Aorta (tissue), 5 donors: ENCODE measurements at places on chromosomes 12 and 14.
A peak's percentile ranks its signal among the peaks of the same experiment; 100 is the strongest.

GRCh38 chr14:30915596-30915995 lies 41.2 kb downstream of the COCH start:
- H3K4me3 ChIP-seq = no peak overlapping the region
- H3K27me3 ChIP-seq = no peaks in the 10 kb centered on the region
- no peak for DNase-seq
- H3K36me3 ChIP-seq = no peaks in the 10 kb centered on the region
- no peak overlapping the region for H3K27ac ChIP-seq

DNA sequence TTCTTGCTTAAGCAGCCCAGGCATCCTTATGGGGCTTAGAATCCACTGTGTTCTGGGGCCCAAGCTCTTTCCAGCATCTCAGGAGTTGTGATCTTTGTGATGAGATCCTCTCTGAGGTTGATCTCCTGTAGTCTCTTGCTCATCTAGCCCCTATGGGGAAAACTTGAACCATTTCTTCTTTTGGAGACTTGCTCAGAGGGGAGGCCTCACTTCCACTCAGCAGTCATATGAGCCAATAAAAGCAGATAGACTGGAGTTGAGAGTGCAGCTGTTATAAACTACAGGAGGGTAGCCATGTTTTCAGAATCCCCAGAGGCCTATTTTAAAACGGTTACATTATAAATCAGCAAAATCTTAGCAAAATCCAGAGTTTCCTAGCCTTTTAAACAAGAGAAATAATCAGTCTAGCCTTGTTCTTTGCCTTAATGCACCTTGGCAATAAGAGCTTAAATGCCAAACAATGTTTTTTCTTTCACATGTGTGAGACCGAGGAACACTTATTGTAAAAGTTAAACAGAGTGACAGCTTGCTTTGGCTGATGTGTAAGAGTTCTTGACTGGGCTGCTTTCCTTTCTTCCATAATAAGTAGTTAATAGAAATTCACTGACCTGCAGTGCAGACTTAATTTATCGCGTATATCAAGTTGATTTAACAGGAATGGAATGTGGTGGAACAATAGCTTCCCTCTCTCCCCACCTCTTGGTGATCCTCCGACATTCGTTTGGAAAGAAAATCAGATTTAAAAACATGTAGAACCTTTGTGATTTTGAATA lies 168.3 kb downstream of the NEDD1 start:
- H3K36me3 ChIP-seq = no peaks in the 10 kb centered on the region
- no peak for DNase-seq
- no peaks in the 10 kb centered on the region for H3K27me3 ChIP-seq
- peaks cover 3% of the 10 kb centered on the region for H3K4me1 ChIP-seq
- no peak overlapping the region for H3K4me3 ChIP-seq
- peak overlapping the region; percentile 93 for H3K27ac ChIP-seq

- H3K36me3 ChIP-seq = no peaks in the 10 kb centered on the region
- H3K4me1 ChIP-seq = no peaks in the 10 kb centered on the region
- no peak for DNase-seq
- H3K4me3 ChIP-seq = no peak overlapping the region
- no peaks in the 10 kb centered on the region for H3K27me3 ChIP-seq
Observed at GRCh38 chr14:97164021-97164420, 366.8 kb downstream of the VRK1 start.

DNA sequence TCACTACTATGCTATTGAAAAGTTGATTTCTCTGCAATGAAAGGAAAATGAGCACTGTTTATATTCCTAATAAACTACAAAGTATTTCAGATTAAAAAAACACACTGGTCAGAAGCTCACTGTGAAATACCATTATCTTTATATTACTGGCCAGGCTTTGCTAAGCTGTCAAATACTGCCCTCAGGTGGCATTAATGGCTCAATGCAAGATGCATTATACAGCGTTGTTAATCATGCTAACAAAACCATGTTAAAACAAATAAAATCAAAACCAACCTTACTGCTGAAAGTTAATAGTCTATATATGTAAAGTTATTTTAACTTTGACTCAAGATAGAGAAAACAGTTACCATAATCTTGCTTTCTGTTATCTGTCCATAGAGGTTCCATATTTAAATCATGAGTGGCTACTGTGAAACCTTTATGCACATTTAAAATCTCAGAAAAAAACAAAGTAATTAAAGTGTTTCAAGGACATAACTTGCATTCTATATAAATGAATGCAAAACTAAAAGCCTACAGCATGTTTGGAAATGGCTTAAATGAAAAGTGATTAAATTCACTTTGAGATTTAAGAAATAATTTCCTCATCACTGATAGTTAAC lies 121.7 kb downstream of the RALGAPA1 start:
- H3K27ac ChIP-seq = no peak overlapping the region
- peaks cover 3% of the 10 kb centered on the region for H3K36me3 ChIP-seq
- DNase-seq = no peak
- H3K4me3 ChIP-seq = no peak overlapping the region
